ENCODE measurements at places on chromosomes 4 and X.

GRCh38 chrX:1593286-1594271 lies 2.2 kb downstream of the AKAP17A start:
- H3K27me3 ChIP-seq: no peaks in the 10 kb centered on the region
- H3K27ac ChIP-seq: no peak overlapping the region
- H3K36me3 ChIP-seq: peaks cover 13% of the 10 kb centered on the region
- H3K4me1 ChIP-seq: no peaks in the 10 kb centered on the region
- no peak for DNase-seq

DNA sequence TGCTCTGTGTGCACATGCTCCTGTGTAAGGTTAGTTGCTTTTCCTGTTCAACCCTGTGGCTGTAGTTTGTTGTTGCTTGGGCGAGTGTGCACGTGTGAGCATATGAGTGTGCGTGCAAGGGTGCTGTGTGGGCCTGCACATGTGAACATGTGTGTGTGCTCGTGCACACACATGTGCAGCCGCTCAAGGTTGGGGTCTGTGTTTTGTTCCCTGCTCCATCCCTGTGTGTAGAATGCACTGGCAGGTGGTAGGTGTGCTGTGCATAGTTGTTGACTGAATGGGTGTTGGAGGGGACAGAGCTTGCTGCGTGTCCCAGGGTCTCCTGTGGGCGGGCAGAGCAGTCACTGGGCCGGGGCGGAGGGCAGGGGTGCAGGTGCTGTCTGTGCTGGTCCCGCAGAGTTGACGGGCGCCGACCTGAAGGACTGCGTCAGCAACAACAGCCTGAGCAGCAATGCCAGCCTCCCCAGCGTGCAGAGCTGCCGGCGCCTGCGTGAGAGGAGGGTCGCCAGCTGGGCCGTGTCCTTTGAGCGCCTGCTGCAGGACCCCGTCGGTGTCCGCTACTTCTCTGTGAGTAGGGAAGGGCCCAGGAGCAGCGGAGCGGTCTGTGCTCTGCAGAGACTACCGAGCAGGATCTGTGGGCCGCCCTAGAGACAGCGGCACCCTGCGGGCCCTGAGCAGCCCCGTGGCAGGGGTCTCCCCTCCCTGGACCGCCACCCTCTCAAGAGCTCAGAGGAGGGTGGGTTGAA lies 27.9 kb upstream of the HGFAC start:
- no peak overlapping the region for H3K27ac ChIP-seq
- peaks cover 3% of the 10 kb centered on the region for H3K4me1 ChIP-seq
- H3K4me3 ChIP-seq: no peak overlapping the region

GRCh38 chrX:111823703-111824102 lies 52.3 kb upstream of the TRPC5OS start:
- H3K27ac ChIP-seq: no peak overlapping the region
- no peak overlapping the region for H3K4me3 ChIP-seq
- no peaks in the 10 kb centered on the region for H3K36me3 ChIP-seq
- H3K27me3 ChIP-seq: no peaks in the 10 kb centered on the region
- no peaks in the 10 kb centered on the region for H3K4me1 ChIP-seq
- DNase-seq: no peak

DNA sequence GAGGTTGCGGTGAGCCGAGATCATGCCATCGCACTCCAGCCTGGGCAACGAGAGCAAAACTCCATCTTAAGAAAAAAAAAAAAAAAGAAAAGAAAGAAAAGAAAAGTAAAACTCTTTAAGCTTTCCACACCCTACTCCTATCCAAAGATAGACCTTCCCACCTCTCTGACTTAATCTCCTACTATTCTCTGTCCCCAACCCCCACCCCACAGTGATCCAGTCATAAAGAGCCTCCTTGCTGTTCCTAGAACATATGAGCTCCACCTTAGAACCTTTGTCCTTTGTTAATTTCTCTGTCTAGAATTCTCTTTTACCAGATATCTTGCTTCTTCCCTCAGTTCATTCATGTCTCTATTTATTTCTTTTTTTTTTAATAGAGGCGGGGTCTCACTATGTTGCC lies 30.1 kb upstream of the MSN start:
- no peaks in the 10 kb centered on the region for H3K27me3 ChIP-seq
- no peak overlapping the region for H3K4me3 ChIP-seq
- H3K4me1 ChIP-seq: no peaks in the 10 kb centered on the region
- no peak for DNase-seq
- H3K27ac ChIP-seq: no peak overlapping the region

- no peaks in the 10 kb centered on the region for H3K27me3 ChIP-seq
- H3K36me3 ChIP-seq: no peaks in the 10 kb centered on the region
- H3K27ac ChIP-seq: no peak overlapping the region
- no peaks in the 10 kb centered on the region for H3K4me1 ChIP-seq
- no peak overlapping the region for H3K4me3 ChIP-seq
Observed at GRCh38 chrX:5775846-5776430, 452.7 kb downstream of the NLGN4X start.

GRCh38 chr4:1899149-1900086 lies 28.2 kb downstream of the NSD2 start:
- no peaks in the 10 kb centered on the region for H3K4me1 ChIP-seq
- H3K27ac ChIP-seq: no peak overlapping the region
- H3K36me3 ChIP-seq: peaks cover 8% of the 10 kb centered on the region
- no peak overlapping the region for H3K4me3 ChIP-seq
